Breast epithelium (tissue), 4 donors: ENCODE measurements at places on chromosomes 7 and 10. TPM values are rescaled to one million over a fixed set of nuclear protein-coding genes. Genes with fewer than 3 reads are reported as not detected.

- H3K4me1 ChIP-seq = no peaks in the 10 kb centered on the region
- no peak overlapping the region for H3K4me3 ChIP-seq
- H3K27ac ChIP-seq = no peak overlapping the region
- DNase-seq = no peak
- H3K27me3 ChIP-seq = no peaks in the 10 kb centered on the region
Observed at GRCh38 chr7:36986948-36987724, 262.8 kb upstream of the AOAH start.

DNA sequence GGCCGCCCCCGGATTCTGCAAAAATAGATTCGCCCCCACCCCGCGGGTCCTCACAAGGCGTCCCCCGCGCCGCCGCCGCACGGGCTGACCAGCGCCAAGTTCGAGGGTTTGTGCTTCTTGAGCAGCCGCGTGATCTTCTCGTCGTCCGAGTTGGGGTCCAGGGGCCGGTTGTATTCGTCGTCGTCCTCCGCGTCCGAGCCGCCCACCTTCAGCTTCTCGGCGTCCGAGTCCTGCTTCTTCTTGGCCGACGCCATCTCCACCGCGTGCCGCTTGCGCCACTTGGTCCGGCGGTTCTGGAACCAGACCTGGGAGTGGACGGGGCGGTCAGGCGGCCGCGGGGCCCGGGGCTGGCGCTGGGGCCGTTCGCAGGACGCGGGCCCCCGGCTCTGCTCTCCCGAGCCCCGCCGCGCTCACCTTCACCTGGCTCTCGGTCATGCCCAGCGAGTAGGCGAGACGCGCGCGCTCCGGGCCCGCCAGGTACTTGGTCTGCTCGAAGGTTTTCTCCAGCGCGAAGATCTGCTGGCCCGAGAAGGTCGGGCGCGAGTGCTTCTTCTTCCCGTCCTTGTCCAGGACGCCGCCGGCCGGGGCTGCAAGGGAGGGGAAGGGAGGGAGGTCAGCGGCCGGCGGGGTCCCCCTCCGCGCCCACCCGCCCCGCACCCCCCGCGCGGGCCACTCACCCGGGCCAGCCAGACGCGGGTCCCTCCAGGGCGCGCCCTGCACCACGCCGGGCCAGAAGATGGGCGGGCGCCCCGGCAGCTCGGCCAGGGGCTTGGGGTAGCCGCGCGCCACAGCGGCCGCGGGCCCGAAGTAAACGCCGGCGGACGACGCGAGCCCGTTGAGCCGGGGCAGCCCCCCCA is 853 bp downstream of the NKX6-2 start:
- H3K27me3 ChIP-seq = peaks cover 64% of the 10 kb centered on the region
- H3K27ac ChIP-seq = no peak overlapping the region
- no peak for DNase-seq
- peak overlapping the region; percentile 49 for H3K4me3 ChIP-seq
- H3K4me1 ChIP-seq = no peaks in the 10 kb centered on the region

GRCh38 chr10:3427347-3427746 is 254.8 kb upstream of the PITRM1 start:
- H3K27ac ChIP-seq = peak overlapping the region; percentile 29
- no peak for DNase-seq
- H3K4me3 ChIP-seq = no peak overlapping the region
- H3K36me3 ChIP-seq = no peaks in the 10 kb centered on the region
- no peaks in the 10 kb centered on the region for H3K27me3 ChIP-seq
- peaks cover 5% of the 10 kb centered on the region for H3K4me1 ChIP-seq

DNA sequence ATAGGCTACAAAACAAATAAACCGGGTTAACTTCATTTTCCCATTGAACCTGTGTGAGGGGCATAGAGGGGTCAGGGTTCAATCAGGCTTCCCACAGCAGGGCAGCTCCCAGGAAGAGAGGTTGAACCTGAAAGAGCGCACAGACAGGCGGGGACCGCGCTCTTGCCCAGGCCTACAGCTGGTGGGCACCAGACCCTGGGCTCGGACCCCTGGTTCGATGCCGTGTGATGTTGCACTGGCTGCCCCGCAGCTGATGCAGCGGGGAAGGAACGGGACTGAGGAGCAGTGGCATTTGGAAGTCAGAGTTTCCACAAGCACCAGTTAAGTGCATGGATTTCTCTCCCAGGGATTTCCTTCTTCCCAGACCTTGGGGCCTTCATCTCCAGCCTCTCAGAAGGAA is 72.6 kb upstream of the INSIG1 start:
- no peak overlapping the region for H3K4me3 ChIP-seq
- H3K36me3 ChIP-seq = no peaks in the 10 kb centered on the region
- no peak for DNase-seq
- peaks cover 9% of the 10 kb centered on the region for H3K4me1 ChIP-seq

- no peak overlapping the region for H3K4me3 ChIP-seq
- DNase-seq = no peak
- H3K36me3 ChIP-seq = no peaks in the 10 kb centered on the region
- no peak overlapping the region for H3K27ac ChIP-seq
Observed at GRCh38 chr10:21972584-21972983, 30.9 kb downstream of the DNAJC1 start.

- DNase-seq = no peak
- no peaks in the 10 kb centered on the region for H3K4me1 ChIP-seq
- no peaks in the 10 kb centered on the region for H3K27me3 ChIP-seq
Observed at GRCh38 chr7:63931985-63932577, 66.6 kb upstream of the ZNF722 start.

GRCh38 chr7:54728411-54728810 is 30.6 kb downstream of the SEC61G start:
- no peak for DNase-seq
- no peaks in the 10 kb centered on the region for H3K4me1 ChIP-seq
- H3K27me3 ChIP-seq = no peaks in the 10 kb centered on the region
- H3K4me3 ChIP-seq = no peak overlapping the region
- H3K27ac ChIP-seq = no peak overlapping the region

Gene TCAF2
- 14.0 TPM for total RNA-seq

Gene RNF148
- total RNA-seq = 10.7 TPM

Gene FEZF1
- not detected for total RNA-seq

Gene FAM25C
- total RNA-seq = not detected

Gene TMEM176B
- 49.1 TPM for total RNA-seq

Gene CALHM1
- total RNA-seq = not detected
